ENCODE measurements at places on chromosomes 4 and X.

- no peak for DNase-seq
These were observed 42.7 kb downstream of the UBA6 start for GRCh38 chr4:67658302-67658701.

DNA sequence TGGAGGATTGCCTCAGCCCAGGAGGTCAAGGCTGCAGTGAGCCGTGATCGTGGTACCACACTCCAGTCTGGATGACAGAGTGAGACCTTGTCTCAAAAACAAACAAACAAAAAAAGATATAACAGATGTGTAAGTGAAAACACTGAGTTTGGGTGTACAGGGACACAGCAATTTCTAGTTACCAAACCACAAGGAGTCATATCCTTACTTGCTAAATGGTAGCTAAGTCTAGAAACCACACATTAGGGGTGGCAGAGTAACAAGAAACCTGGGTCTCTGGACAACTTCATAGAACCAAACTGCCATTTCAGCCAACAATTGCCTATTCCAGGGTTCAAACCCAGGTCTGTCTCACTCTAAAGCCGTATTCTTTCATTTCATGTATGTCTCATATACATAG, 20.8 kb downstream of the PPEF2 start:
- DNase-seq: no peak

DNA sequence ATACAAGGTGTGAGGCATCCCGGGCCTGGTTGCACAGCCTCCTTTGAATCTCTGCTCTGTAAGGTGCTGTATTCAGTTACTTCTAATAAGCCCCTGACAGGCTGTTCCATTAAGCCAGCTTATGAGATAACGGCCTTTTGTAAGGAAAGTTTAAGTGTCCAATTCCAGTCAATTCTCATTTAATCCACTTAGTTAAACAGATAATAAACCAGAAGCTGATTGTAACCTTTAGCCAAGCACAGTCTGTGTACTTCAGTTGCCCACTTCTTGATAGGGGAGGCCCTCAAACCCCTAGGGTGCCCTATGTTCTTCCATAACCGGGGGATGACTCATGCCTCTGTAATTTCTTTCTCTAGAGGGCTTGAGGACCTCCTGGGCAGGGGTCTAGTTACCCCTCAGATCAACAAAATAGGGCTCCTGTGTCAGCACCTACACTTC, 63.4 kb downstream of the RASL11B start:
- no peak for DNase-seq

DNA sequence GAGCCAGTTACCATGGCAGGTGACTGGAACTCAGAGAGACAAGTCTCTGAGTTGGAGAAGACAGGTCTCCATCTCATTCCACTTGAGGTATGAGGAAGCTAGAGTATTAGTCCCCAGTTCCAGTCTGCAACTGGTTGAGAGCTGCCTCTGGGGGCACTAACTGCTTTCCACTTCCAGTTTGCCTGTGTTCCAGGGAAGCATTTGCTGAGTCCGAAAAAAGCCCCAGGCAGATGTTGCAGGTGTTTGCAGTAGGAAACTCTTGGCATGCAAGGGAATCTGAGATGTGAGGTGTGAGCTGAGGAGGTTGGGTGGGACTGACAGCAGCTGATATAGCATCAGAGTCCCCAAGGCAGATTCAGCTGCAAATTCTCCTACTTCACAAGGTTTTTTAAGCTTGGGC, 272.2 kb upstream of the CASK start:
- DNase-seq: no peak

- DNase-seq: no peak
These were observed 17.0 kb upstream of the MAGED1 start for GRCh38 chrX:51876441-51876840.

DNA sequence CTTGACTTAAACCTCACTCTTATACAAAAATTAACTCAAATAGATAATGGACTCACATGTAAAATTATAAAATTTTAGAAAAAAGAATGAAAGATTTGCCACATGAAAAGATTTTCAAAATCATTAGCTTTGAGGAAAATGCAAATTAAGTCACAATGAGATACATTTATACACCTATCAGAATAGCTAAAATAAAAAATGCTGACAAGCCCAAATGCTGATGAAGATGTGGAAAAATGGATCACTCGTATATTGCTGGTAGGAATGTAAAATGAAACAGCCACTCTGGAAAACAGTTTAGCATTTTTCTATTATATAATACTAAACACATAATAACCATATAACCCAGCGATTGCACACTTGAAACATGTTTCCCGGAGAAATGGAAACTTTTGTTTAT, 316.2 kb downstream of the ANKRD50 start:
- no peak for DNase-seq

DNA sequence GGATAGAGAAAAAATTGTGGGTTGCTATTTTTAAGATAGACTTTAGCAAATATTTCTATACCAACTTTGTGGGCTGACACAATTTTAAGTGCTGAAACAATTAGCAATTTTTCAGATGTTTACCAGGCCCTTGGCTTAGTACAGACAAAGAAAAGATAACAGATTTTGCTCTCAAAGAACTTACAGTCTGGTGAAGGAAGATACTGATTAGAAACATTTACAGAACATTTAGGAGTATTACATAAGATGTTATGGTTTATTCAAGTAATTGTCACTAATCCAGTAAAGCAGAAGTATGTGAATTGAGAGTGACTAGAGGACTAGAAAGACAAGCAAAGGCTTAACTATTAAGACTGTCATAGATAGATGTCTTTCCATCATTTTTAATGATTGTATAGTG, 35.3 kb upstream of the NDUFC1 start:
- no peak for DNase-seq

DNA sequence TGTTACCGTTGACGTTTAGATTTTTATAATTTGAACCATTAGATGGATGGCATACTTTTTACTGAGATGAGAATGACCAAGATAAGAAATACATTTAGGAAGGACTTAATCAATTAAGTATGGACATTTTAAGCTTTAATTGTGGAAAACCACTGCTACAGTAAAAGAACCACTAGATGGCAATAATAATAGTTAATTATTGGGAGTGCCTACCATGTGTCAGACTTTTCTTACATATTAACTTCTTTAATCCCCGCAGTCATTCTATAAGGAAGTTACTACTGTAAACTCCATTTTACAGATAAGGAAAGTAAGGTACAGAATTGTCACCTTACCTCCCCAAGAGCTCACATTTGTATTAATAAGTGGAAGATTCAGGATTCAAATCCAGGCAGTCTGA, 48.5 kb upstream of the MYOZ2 start:
- no peak for DNase-seq

DNA sequence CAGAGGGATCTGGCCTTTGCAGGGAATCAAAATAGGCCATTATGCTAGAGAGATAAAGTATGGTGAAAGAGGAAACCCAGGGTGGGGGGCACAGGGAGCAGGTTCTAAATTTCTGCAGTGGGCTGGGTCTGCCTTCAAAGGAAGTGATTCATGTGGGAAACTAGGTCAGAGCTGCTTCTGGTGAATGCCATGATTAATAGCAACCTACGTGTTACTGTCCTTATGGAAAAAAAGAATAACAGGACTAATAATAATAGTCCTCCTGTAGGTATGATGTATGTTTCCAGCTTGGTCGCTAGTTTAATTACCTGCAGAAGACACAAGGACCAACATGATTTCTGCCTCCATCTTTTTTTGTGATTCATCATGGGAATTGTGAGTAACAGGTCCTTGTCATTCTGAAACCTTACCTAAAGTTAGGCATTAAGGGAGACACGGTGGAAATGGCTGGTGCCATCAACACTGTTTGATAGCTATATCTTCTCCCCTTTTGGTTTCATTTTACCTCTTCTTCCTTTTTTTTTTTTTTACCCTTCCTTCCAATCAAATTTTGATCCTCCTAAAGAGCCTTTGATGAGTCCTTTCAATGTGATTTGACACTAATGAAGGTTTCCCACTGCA, 180.4 kb downstream of the CPEB2 start:
- no peak for DNase-seq

GRCh38 chr4:147117431-147117830, 171.8 kb upstream of the TTC29 start:
- no peak for DNase-seq

DNA sequence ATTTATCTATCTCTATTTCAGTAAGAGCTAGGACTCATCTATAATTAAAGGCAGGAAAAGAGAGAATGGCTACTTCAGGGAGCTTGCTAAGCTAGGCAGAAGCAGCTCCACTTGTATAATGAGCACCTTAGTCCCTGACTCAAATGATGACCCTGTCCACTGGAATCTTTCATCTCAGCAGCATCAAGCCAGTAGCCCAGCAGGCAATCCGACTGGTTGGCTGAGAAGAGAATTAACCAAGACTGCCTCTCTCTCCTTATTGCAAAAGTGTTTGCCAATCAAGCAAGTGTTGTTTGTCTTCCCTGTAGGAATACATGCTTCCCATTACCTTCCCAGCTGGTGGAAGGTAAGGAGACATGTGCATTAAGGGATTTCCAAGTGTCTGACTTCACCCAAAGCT, 3.9 kb upstream of the SPOCK3 start:
- no peak for DNase-seq

DNA sequence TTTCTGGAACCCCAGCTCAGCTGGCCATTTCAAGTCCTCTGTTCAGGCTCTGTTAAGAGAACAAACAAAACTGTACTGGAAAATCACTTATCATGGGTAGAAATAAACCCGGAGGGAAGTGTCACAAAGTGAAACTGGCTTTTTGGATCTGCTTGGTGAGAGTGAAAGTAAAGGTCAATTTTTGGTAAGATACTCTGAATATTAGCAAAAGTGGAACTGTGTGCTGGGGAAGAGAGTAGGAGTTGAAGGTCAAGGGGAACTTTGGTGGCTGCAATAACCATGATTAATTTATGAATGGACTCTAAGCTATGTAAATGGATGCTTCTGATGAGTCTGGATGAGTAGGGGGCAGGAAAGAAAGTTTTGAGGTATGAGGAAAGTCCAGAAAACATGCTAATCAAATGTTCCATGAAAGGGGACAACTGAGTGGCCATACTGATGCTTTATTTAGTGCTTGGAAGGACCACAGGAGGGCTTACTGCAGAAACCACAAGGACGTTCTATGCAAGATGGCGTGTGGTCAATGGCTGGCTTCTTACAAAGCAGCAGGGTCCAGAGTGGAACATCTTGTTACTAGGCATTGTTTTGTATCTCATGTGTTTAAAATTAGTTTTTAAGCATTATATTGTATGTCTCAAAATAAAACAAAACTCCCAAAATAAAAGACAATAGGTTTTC, 36.8 kb upstream of the TNIP3 start:
- DNase-seq: no peak

GRCh38 chrX:96578781-96579180, 105.9 kb upstream of the DIAPH2 start:
- DNase-seq: no peak

DNA sequence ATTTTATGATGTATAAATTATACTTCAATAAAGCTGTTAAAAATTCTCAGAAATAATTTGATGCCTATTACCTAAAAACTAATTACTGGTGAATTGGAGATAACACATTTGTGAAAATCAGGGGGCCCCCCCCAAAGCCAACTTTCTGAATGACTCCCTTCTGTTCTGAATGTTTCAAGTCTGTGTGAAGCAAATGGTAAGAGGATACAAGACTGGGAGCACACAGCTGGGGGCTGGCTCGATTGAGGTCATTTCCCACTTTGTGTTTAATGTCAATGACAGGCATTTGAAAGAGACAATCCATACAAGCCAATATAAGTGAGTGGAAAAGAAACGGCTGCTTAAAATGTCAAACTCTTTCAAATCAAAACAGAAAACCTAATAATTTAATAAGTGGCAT, 155.8 kb downstream of the SH2D1A start:
- DNase-seq: no peak

DNA sequence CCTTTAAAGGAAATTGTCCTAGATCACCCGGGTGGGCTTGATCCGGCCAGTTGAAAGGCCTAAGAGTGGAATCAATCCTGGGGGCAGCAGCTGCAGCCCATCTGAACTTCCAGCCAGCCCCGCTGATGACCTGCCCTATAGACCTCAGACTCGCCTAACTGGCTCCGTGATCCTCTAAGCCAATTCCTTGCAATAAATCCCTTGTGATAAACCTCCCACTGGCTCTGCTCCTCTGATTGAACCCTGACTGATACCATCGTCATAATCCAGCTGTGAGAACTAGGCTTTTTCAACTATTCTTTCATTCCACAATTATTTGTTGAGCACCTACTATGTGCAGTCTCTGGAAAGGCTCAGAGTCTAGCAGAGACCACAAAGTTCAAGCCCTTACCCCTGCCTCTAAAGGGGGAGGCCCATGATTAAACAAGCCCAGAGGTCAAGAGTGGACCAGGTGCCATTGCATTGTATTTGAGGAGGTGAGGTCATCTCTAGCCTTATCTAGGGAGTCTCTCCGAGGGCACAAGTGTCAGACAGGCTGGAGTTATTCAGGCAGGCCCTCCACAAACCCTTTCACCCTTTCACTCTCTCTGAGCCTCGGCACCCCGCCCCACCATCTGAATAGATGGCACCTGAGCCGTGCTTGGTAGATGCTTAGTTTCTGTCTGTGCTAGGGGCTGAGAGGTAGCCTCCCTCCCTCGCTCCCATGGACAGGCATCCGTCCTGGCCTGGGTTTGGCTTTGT, 20.5 kb upstream of the GPR78 start:
- DNase-seq: no peak

DNA sequence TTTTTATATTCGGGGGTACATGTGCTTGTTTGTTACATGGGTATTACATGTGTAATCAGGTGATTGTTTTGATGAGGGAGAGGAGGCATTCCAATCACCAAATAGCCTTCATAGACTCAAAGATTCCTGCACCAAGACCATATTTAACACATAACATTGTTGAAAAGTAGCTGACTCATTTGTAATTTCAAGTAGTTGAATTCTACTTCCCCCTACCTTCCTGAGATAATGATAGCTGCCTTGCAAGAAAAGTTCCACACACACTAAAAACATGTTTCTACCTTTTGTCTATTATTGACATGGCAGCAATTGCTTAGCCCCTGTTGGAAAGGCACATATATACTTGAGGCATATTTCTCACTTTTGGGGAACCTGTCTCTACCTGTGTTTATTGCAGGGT, 16.1 kb downstream of the PGAM4 start:
- DNase-seq: no peak

DNA sequence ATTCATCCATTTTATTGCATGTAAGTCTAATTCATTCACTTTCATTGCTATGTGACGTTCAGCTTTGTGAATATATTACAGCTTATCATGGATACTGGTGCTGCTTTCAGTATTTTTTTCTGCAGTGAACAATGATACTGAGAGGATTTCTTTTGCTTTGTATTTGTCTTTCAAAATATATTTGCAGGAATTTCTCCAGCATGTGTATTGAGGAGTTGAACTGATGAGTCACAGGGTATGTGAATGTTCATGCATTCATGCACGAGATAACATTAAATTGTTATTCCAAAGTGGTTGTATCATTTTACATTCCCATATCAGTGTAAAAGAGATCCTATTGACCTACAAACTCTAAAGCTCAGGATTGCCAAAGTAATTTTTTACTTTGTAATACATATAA, 283.8 kb upstream of the ARSJ start:
- DNase-seq: no peak

DNA sequence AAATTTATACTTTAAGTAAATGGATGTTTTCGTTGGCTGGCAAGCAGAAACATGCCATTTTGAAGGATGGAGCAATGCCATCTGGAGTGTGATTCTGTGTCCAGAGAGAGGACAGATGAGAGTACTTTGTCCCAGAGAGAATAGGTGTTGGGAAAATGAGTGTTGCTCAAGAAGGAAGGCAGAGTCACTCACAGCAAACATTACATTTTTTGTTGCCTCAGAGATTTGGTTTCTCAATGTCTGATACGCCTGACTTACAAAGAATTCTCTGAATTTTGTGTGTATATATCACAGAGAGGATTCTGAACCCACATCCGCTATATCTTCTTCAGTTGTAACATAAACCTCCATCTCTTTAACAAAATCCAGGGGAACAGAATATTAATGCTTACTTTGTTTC, 102.8 kb upstream of the PCDH18 start:
- DNase-seq: no peak

All from stimulated activated CD8-positive, alpha-beta memory T cell treated with anti-CD3 and anti-CD28 coated beads, Interleukin-4, amount 100 ng/mL, for 1 hour (primary cell).